ENCODE measurements at places on chromosomes 2 and 18. TPM values are rescaled to one million over a fixed set of nuclear protein-coding genes. Genes with fewer than 3 reads are reported as not detected.

The ARHGAP25 gene
- 31.8 TPM for total RNA-seq

The HOXD13 gene
- total RNA-seq, result not detected

The MTA3 gene
- 34.3 TPM for total RNA-seq

The GDF7 gene
- total RNA-seq, result 0.72 TPM

The UGT1A5 gene
- total RNA-seq, result not detected

The TOGARAM2 gene
- total RNA-seq, result 0.72 TPM

The SLC39A6 gene
- total RNA-seq, result 24.3 TPM

The GCG gene
- total RNA-seq, result not detected

- no peak overlapping the region for H3K27ac ChIP-seq
- DNase-seq, result no peak
- H3K4me1 ChIP-seq, result no peaks in the 10 kb centered on the region
- H3K36me3 ChIP-seq, result no peaks in the 10 kb centered on the region
- H3K27me3 ChIP-seq, result no peaks in the 10 kb centered on the region
Measured at GRCh38 chr2:65658881-65659280, 226.5 kb upstream of the SPRED2 start.

- H3K4me3 ChIP-seq, result no peak overlapping the region
- no peaks in the 10 kb centered on the region for H3K36me3 ChIP-seq
- H3K4me1 ChIP-seq, result no peaks in the 10 kb centered on the region
- H3K27ac ChIP-seq, result no peak overlapping the region
Measured at GRCh38 chr2:70828115-70828514, 7.5 kb downstream of the CD207 start.

GRCh38 chr2:233816334-233816733, 38.0 kb downstream of the HJURP start:
- H3K27ac ChIP-seq, result no peak overlapping the region
- H3K36me3 ChIP-seq, result no peaks in the 10 kb centered on the region
- no peaks in the 10 kb centered on the region for H3K4me1 ChIP-seq
- no peaks in the 10 kb centered on the region for H3K27me3 ChIP-seq
- DNase-seq, result peak; percentile 15
- H3K4me3 ChIP-seq, result no peak overlapping the region

GRCh38 chr2:197339016-197339415, 28.4 kb upstream of the ANKRD44 start:
- no peak for DNase-seq
- no peaks in the 10 kb centered on the region for H3K27me3 ChIP-seq
- no peak overlapping the region for H3K27ac ChIP-seq
- no peaks in the 10 kb centered on the region for H3K36me3 ChIP-seq
- H3K4me1 ChIP-seq, result no peaks in the 10 kb centered on the region

DNA sequence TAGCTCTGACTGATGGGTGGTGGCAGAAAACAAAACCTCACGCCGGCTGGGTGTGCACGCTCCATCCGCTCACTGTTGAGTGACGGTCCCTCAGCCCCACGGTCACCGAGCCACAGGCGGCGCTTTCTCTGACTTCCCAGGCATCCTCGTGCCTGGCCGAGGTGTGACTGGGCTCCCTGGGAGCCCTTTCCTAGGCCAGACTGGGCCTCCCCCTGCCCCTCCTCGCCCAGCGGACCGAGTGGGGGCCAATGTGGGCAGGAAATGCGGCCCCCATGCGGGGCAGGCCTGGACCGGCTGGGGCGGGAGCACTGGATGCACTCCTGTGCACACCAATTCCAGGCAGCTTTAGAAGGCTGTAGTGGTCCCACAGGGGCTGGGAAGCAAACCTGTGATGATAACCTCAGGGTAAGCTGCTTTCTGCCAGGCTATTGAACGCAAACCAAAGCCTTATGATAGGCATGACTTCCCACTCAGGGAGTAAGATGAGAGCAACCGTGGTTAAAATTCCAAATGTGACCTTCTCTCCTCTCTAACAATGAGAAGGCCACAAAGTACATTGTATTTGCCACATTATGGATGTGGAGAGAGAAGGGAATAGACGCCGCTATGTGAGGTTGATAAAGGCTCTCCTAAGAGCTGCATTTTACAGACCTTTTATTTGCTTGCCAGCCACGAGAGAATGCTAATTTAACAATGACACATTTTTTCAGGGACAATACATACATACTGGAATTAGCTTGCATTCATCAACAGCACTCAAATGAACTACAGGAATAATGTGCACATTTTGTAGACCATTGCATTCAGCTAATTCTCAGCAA, 83.9 kb upstream of the PGAP1 start:
- H3K4me1 ChIP-seq, result peaks cover 3% of the 10 kb centered on the region
- no peak overlapping the region for H3K27ac ChIP-seq
- DNase-seq, result no peak
- no peak overlapping the region for H3K4me3 ChIP-seq
- peaks cover 47% of the 10 kb centered on the region for H3K36me3 ChIP-seq

DNA sequence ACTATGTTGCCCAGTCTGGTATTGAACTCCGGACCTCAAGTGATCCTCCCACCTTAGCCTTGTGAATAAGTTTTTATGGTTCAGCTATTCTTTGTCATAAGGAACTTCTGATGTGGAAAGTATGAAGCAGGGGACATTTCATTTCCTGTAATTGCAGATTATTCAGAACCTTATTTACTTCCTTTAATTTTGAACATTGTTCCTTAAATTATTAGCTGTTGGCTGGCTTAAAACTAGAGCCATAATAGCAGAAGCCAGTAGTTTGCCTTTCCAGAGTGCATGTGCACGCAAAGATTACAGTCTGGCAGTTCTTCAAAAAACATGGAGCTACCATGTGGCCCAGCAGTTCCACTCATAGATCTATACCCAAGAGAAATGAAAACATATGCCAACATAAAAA, 53.1 kb downstream of the PMS1 start:
- no peaks in the 10 kb centered on the region for H3K4me1 ChIP-seq
- H3K27ac ChIP-seq, result no peak overlapping the region
- no peak overlapping the region for H3K4me3 ChIP-seq
- DNase-seq, result no peak
- no peaks in the 10 kb centered on the region for H3K36me3 ChIP-seq

GRCh38 chr18:79684283-79684631, 4.7 kb downstream of the CTDP1 start:
- no peak overlapping the region for H3K27ac ChIP-seq
- DNase-seq, result no peak
- peaks cover 14% of the 10 kb centered on the region for H3K4me1 ChIP-seq
- no peaks in the 10 kb centered on the region for H3K27me3 ChIP-seq
- no peaks in the 10 kb centered on the region for H3K36me3 ChIP-seq
- H3K4me3 ChIP-seq, result no peak overlapping the region

- no peaks in the 10 kb centered on the region for H3K36me3 ChIP-seq
- H3K4me1 ChIP-seq, result no peaks in the 10 kb centered on the region
- H3K27me3 ChIP-seq, result no peaks in the 10 kb centered on the region
- DNase-seq, result no peak
- H3K4me3 ChIP-seq, result no peak overlapping the region
Measured at GRCh38 chr2:154452471-154452870, 246.0 kb upstream of the KCNJ3 start.

DNA sequence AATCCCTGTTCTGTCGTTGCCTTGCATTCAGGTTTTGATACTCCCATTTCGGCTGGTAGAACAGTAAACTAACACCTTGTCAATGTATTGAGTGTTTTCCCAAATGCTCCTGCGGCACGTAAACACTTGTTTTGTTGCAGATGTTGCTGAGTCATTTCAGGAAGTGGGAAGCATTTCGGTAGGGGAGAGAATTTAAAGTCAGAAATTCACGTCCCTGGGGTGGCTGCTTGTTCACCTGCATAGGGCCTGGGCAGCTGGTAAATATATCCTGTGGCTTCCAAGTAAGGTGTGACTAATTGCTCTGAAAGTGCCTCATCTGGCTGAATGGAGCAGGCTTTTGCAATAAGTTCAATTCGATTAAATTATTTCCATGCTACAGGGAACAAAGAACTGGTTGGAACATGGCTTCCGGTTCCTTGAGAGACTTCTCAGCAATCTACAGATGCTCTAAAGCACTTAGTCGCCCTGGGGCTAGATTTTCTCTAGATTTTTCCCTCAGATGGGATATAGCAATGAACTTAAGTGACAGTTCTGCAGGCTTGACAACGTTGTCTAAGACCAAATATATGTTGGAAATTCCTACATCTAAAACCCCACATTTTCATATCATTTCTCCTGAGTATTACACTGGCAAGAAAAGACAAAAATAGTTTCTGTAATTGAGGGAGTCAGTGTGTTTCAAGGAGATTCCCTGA, 5.2 kb downstream of the GALR1 start:
- H3K27ac ChIP-seq, result no peak overlapping the region
- no peaks in the 10 kb centered on the region for H3K36me3 ChIP-seq
- peaks cover 40% of the 10 kb centered on the region for H3K27me3 ChIP-seq
- no peak overlapping the region for H3K4me3 ChIP-seq

DNA sequence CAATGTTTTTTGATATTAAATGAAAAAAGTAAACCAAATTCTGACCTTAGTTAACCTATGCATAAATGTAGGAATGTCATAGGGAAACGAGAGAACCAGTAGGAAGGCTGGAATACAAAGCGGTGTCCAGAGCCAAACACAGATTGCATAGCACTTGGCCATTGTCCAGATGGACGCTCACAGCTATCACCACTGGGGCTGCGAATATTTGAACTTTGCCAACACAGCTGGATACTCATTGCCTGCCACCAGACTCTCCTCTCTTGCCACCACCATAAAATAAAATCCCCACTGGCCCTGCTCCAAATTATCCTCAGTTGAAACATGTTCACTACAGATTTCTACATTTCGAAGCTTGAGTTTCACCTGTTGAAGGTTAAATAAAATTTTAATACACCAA, 159.3 kb upstream of the GULP1 start:
- no peaks in the 10 kb centered on the region for H3K4me1 ChIP-seq
- H3K27me3 ChIP-seq, result no peaks in the 10 kb centered on the region
- H3K27ac ChIP-seq, result no peak overlapping the region

DNA sequence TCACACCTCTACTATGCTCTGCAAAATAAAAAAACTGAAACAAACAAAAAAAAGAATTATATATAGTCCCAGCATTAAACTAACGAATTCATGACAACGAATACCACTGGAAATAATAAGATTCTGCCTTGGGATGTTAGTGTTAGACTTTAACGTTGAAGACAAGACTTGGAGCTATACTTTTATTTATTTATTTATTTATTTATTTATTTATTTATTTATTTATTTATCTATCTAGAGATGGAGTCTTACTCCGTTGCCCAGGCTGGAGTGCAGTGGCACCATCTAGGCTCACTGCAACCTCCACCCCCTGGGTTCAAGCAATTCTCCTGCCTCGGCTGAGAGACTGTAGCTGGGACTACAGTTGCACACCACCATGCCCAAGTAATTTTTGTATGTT, 27.2 kb upstream of the PAPOLG start:
- no peak overlapping the region for H3K27ac ChIP-seq
- H3K4me1 ChIP-seq, result no peaks in the 10 kb centered on the region
- no peak for DNase-seq
- H3K27me3 ChIP-seq, result no peaks in the 10 kb centered on the region

DNA sequence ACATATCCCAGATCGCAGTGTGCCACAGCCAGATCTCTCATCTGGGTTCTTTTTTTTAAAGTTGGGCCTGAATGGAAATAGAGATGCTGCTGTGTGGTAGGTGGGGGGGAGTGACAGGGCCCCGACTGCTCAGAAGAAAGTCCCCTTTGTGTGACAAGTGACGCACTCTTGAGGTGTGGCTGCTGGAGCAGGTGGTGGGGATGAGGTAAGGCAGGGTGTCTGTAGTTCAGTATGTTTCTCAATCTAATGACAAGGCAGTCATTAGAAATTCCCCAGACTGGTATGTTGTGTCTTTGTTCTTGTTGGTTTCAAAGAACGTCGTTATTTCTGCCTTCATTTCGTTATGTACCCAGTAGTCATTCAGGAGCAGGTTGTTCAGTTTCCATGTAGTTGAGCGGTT, 128.8 kb upstream of the TACR1 start:
- no peaks in the 10 kb centered on the region for H3K36me3 ChIP-seq
- no peaks in the 10 kb centered on the region for H3K27me3 ChIP-seq
- H3K4me1 ChIP-seq, result no peaks in the 10 kb centered on the region

GRCh38 chr2:88210132-88211002, 40.2 kb downstream of the THNSL2 start:
- no peak overlapping the region for H3K27ac ChIP-seq
- no peak for DNase-seq
- no peaks in the 10 kb centered on the region for H3K27me3 ChIP-seq
- H3K4me3 ChIP-seq, result no peak overlapping the region
- no peaks in the 10 kb centered on the region for H3K36me3 ChIP-seq

DNA sequence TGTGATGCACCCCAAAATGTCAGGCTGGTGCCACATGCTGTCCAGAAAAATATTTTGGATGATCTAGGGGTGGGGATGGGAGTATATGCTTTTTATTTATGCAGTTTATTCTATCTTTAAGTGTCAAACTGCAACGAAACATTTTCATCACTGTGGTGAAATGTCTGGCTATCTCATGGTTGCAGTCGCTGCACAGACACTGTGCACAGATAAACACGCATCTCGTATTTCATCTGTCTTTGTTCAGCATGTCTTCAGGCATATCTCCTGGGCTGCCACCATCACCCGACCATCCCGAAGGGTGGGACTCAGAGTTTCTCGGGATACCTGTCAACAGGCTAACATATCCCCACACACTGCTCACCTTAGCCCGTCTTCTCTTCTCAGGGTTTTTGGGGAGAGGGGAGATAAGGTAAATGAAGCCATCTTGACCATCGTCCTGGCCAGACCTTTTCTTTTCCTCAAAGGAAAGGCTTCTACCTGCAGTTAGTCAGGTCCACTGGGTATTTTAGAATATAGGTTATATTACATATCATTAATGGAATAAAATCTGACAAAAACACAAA, 80.7 kb upstream of the NABP1 start:
- H3K4me1 ChIP-seq, result no peaks in the 10 kb centered on the region
- H3K27ac ChIP-seq, result no peak overlapping the region
- no peaks in the 10 kb centered on the region for H3K36me3 ChIP-seq
- DNase-seq, result no peak
- H3K27me3 ChIP-seq, result no peaks in the 10 kb centered on the region

DNA sequence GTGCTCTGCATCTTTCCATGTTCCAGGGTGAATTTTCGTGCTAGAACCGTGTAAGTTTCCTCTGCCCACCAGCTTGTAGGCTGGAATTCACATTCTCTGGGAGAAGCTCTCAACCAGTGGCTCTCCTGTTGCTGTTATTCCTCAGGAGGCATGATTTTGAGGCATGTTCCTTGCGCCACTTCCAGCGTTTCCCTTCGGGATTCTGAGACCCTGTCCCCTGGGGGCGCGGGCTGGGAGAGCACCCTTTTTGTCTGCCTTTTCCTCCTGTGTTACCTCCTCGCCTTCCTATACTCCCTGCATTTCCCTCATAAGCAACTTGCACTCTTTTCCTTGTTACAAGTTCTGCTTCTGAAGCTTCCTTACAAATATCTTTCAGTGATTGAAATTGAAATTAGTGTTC, 156.4 kb downstream of the PTPRM start:
- H3K36me3 ChIP-seq, result no peaks in the 10 kb centered on the region
- no peak overlapping the region for H3K4me3 ChIP-seq
- no peak for DNase-seq
- H3K4me1 ChIP-seq, result peaks cover 16% of the 10 kb centered on the region
- H3K27ac ChIP-seq, result no peak overlapping the region

DNA sequence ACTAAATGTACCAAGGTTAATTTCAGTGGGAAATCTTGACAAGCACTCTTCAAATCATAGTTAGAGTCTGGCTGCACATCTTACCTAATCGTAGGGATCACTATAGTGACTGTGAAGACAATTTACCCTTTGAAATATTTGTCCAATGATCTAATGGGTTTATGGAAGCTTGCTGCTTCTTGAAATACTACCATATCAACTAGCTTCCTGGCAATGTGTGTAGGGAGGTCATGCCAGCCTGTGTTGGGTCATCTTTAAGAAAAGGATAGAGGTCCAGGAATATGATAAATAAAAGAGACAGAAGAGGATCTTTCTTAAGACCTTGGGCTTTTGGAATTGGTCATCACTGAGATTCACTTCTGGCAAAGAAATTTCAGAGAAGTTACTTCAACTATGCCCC, 84.4 kb downstream of the POLE4 start:
- H3K27ac ChIP-seq, result no peak overlapping the region
- H3K27me3 ChIP-seq, result no peaks in the 10 kb centered on the region
- H3K4me3 ChIP-seq, result no peak overlapping the region
- no peaks in the 10 kb centered on the region for H3K36me3 ChIP-seq
